Osteocyte (in vitro differentiated cells): ENCODE measurements at places on chromosomes 11 and 22. TPM values are rescaled to one million over a fixed set of nuclear protein-coding genes. Genes with fewer than 3 reads are reported as not detected.
A peak's percentile ranks its signal among the peaks of the same experiment; 100 is the strongest.

GRCh38 chr11:69008737-69009440 lies 4.2 kb downstream of the MRGPRF start:
- peak; percentile 94 for DNase-seq

DNA sequence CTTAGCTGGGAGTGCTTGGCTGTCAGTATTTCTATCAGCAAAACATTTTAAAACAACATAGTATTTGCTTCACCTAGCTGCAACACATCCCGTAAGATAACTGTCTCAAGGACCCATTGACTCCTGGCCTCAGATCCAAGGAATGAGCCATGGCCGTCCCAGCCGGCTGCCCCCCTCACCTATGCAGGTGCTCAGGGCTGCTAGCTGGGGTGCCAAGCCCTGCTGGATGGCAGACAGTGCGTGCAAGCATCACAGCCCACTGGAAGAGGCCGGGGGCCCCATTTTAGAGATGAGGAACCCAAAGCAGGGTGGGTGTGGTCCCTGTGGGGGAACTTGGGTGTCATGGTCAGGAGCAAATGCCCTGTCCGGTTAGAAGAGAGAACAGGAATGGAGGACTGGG lies 8.5 kb downstream of the PSMC3 start:
- DNase-seq = no peak

- DNase-seq = no peak
These were observed 225.0 kb downstream of the CEP164 start for GRCh38 chr11:117552626-117553025.

DNA sequence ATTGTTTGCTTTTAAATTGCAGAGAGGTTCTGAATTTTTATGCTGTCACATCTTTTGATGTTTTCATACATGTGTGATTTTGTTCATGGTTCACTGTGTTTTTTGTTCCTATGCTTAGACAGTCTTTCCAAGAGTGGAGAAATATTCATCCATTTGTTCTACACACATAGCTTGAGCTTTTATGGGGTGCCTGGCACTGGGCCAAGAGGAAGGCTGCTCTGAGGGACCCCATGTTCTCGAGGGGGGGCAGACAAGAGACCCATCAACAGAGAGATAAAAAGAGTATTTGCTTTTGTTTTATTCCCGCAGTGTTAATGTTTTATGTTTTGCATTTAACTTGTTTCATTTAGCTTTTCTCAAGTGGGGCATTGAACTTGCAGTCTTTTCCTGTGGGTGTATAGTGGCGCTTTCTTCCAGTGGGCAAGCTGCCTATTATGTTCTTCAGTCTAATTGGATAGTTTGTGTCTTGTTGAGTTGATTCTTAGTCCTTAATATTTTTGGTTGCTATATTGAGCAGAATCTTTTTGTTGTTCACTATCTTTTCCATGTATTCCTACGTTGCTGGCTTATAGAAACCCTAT lies 57.7 kb downstream of the CABIN1 start:
- DNase-seq = no peak

The MOV10L1 gene
- 0.97 and 1.4 TPM in 2 replicates for total RNA-seq
